ENCODE measurements at places on chromosomes 7 and 10.

GRCh38 chr7:70267381-70268120 lies 669.3 kb downstream of the AUTS2 start:
- no peak for DNase-seq

DNA sequence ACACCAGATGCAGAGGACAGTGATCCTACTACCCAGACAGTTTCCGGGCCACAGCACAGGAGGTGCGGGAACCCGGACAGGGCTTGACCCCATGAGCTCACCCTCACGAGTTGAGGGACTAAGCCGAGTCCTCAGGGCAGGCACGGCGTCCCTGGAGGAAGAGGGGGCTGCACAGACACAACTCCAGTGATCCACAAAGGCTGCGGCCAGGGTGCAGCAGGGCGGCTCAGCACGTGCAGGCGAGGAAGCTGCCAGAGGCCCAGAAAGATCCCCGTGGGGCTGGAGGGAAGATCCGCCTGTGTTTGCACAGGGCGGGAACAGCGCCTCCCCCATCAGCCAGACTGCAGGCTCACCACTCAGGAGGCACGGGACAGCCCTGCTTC lies 45.9 kb upstream of the TMEM72 start:
- no peak for DNase-seq

DNA sequence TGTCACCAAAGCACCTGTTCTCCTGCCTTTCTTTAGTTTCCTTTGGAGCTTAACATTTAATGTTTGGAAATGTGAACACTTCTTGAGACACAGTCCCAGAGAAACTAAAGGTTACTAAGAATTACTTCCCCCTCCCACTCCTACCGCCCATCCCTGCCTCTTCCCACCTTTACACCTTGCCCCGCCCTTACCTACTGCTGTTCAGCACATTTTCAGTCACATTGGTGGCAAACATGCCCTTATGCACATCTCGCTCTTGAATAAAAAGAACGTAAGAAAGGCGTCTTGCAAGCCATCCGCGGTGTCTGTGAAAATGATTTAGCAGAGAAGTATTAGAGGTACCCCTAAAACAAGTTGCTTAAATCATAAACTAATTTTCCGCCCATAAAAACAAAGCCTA lies 8.2 kb downstream of the GPAM start:
- DNase-seq = no peak

DNA sequence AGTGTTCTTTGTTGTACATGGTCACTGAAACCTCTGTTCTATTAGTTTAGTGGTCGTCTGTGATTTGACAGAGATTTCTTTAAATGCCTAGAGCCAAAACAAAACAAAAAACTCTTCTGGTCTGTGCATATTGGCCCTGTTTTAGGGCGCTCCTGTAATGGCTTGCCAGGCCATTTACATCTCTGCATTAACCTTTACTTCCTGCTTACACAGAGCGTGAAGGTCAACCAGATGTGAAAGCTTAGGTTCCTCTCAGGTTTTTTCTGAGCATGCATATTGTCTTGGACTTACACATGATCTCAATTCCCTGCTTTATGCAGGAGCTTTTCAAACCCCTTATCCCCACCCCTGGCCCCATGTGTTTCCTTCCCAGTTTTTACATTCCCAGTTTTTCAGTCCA lies 9.6 kb downstream of the ZNF37A start:
- DNase-seq = no peak

GRCh38 chr10:1123198-1123597 lies 67.0 kb downstream of the WDR37 start:
- no peak for DNase-seq

GRCh38 chr7:5755704-5756504 lies 25.6 kb downstream of the RNF216 start:
- DNase-seq = no peak

DNA sequence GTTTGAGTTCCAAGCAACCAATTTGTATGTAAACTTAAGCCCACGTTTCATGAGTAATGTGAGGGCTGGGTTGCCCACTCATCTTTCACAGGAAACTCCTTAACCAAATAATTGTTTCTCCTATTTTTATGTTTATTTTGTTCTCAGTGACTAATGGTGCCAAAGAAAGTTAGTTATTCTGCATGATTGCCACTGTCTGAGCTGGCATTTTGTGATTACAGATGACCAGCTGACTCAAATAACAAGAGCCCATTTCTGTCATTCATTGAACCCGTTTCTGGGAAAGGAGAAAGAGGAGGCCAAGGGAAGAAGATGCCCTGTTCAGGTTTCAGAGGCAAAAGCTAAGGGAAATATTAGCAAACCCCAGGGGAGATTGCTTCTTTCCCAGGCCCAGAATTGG lies 186.9 kb upstream of the MYO3A start:
- DNase-seq = no peak

GRCh38 chr10:75538144-75538543 lies 106.7 kb downstream of the LRMDA start:
- DNase-seq = no peak

DNA sequence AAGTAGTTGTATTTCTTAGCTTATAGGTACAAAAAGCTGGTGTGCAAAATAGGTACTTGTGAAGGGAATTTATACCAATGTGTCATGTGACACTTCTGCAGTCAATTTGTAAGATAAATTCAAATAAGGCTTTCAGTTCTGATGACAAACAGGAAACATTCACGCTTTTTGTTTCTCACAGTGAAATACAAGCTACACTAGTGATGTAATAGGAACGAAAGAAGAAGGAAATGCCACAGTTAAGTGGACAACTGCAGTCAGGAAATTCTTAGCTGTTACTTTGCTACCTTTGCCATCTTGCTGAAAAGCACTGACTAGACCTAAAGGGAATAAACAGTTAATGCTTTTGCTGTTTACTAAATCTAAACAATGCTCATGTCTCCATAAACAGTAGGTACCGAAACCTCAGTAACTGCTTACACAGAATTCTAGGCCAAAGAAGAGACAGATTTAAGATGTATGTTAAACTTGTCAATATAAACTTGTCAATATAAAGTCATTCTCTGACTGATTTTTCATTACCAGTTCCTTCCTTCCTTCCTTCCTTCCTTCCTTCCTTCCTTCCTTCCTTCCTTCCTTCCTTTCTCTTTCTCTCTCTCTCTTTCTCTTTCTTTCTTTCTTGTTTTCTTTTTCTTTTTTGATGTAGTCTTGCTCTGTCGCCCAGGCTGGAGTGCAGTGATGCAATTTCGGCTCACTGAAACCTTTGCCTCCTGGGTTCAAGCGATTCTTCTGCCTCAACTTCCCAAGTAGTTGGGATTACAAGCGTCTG lies 10.1 kb downstream of the OTUD1 start:
- DNase-seq = no peak

DNA sequence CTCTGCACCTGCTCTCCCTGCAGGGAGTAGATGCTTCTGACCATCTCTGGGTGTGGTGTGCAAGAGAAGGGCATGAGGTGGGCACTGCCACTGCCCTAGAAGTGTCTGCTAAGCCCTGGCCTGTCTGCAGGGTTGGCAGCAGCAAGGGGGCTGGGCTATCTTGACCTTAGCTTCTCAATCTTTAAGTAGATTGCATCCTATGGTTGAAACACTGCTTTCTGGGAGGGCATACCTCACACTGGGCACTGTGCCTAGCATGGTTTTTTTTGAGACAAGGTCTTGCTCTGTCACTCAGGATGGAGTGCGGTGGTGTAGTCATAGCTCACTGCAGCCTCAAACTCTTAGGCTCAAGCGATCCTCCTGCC lies 54.9 kb downstream of the CLIP2 start:
- no peak for DNase-seq

Data from anterior cingulate cortex (tissue), 58 donors.